ENCODE measurements at places on chromosomes 2 and 18.
A peak's percentile ranks its signal among the peaks of the same experiment; 100 is the strongest.

DNA sequence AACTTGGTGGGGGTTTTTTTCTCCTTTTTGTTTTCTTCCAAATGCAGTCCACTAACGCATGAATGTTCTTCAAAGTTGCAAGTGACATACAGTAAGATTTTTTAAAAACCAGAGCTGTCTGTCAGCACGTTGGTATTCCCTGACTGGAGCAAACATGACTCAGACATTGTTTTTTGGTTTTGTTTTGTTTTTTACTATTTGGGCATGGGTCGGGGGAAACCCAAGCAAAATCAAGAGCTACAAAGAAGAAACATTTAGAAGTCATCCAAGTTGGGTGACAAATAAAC is 726 bp upstream of the CCDC88A start:
- DNase-seq = no peak

GRCh38 chr2:75994759-75995158 is 284.0 kb upstream of the GCFC2 start:
- DNase-seq = no peak

DNA sequence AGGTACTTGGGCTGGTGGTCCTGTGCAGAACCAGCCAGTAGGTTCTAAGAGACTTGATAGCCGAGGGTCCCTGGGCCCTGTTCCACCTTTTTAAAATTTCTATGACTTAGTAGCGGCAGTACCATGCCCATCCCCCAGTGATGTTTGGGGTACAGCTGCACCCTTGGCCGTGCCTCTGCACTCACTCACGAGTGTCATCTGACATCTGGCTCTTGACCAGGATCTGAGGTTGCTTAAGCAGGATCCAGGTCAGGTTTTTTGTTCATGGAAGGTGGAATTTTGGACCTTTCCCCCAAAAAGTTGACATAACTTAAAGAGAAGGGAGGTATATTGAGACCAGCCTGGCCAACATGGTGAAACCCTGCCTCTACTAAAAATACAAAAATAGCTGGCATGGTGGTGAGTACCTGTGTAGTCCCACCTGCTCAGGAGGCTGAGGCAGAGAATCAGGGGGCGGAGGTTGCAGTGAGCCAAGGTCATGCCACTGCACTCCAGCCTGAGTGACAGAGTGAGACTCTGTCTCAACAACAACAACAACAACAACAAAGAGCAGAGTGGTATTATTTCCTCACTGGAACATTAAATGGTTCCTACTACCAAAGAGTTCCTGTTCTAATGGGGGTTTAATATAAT is 163.6 kb downstream of the NEDD4L start:
- DNase-seq = no peak

DNA sequence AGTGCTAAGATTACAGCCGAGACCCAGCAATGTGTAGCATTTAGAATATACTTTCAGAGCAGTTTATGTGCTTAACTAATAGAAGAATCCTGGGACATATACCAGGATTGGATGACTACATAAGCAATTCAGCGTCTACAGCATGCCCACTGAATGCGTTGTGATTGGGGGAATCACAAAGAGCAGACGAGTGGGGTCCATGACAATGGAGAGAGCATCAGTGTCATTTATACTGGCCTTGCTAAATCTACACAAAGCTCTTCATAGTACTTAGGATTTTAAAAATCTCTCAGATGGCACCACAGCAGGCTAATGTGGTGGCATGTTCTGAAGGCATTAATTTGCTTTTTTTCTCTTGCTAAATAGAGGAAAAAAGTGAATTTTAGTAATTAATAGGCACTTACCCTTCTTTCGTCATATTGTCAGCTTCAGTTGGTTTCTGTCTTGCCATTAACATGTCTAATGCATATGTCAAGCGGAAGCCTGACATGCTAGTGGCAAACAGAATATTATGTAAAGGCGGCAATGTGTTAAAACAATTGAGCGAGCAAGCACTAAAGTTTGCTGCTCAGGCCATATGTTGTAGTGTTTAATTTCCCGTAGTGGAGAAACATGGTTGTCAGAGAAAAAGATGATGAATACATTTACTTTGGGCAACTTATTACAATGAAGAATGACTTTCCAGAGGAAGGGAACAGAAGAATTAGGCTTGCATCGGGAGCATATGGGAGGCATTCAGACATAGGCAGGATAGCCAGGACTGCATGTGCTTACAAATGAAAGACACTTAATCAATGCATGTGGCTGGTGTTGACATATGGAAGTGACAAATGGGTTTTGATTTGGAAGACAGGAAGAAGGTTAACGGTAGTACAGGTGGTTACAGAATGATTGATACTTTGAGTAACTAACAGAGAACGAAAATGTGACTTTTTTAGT is 145.2 kb downstream of the ICOS start:
- no peak for DNase-seq

GRCh38 chr2:23323917-23324680 is 60.9 kb upstream of the KLHL29 start:
- no peak for DNase-seq

- DNase-seq = no peak
These were observed 110.2 kb downstream of the BARD1 start for GRCh38 chr2:214699236-214699635.

- no peak for DNase-seq
These were observed 31.3 kb upstream of the BIN1 start for GRCh38 chr2:127138281-127138680.

DNA sequence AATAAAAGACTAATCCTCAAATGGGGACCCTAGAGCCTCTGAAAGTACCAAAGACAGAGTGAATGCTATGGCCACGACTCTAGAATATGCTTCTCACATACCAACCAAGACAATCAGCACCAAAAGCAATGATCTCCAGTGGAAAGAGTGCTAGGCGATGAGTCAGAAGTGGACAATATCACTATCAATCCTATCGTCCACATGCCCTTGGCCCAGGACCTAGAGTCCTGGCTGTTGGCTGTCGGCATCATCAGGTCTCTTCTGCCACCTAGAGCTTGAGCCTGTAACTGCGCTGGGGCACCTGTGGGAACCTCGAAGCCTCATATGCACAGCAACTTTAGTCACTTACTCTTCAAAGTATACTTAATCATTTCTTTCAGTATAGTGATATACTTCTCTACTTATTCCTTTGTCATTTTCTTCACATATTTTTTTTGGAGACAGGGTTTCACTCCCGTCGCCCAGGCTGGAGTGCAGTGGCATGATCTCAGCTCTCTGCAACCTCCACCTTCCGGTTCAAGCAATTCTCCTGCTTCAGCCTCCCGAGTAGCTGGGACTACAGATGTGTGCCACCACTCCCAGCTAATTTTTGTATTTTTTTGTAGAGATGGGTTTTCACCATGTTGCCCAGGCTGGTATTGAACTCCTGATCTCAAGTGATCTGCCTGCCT is 29.7 kb downstream of the NOL10 start:
- peak; percentile 50 for DNase-seq

- DNase-seq = no peak
These were observed 231.1 kb upstream of the AGAP1 start for GRCh38 chr2:235262750-235263149.

- DNase-seq = no peak
These were observed 113.3 kb downstream of the NOL10 start for GRCh38 chr2:10576456-10576855.

GRCh38 chr2:202588647-202589581 is 45.9 kb upstream of the FAM117B start:
- peak; percentile 23 for DNase-seq

GRCh38 chr18:26290385-26290784 is 64.1 kb downstream of the TAF4B start:
- no peak for DNase-seq

GRCh38 chr18:9290156-9290555 is 44.4 kb upstream of the TWSG1 start:
- DNase-seq = peak; percentile 7

GRCh38 chr2:155250800-155251199 is 552.3 kb downstream of the KCNJ3 start:
- DNase-seq = no peak

DNA sequence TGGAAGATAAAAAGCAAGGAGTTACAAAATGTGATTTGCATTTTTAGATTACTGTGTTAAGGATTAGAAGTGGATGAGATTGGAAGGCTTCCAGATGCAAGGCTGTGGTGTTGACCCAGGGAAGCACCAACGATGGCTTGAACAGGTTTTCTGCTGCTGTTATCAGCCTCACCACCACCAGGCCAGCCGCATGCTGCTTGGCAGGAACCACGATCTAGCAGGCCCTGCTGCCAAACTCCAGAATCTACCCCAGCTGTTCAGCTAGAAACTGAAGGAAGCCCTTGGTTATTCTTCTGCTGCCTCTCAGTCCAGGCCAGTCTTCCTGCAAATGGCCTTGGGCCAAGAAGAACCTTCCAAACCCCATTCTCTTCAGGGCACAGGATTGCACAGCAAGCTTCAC is 133.9 kb downstream of the MTCL1 start:
- no peak for DNase-seq

- no peak for DNase-seq
These were observed 97.0 kb upstream of the SLC35G4 start for GRCh38 chr18:11512096-11513025.

- peak; percentile 53 for DNase-seq
These were observed 123.0 kb upstream of the SLC39A10 start for GRCh38 chr2:195533771-195534642.

- no peak for DNase-seq
These were observed 100.7 kb downstream of the KIAA1328 start for GRCh38 chr18:36929601-36930000.

DNA sequence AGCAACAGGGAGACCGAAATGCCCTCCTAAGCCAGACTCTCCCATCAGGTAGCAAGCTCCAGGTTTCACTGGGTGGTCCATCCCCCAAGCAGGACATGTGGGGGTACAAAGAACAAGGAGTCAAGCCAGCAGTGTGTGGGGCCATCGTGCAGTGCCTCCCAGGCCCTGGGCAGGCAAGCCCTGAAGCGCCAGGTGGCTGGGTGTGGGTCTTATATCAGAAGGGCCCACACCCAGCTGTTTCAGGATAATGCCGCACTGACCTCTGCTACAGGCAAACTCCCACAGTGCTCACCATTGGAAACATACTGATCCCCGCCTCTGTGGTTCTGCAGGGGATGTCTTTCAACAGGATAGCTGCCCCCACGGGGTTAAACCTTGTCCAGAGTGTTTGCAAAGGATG is 174.2 kb upstream of the SMAD2 start:
- no peak for DNase-seq

DNA sequence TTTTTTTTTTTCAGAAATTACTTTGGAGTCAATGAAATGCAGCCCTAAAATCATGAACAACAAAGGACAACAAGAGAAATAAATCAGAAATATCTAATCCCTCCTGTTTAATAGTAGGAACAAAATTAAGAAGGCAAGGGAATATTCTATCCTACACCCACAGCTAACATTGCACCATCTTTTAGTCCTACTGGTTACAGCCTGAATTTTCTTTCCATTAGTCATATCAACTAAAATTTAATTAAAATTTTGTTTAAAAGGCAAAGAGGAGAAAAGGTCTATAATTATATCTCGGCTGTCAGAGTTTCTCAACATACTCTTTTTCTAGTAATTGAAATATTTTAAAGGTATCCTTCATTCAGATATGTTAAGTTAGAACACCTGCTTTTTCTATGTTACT is 61.9 kb downstream of the DTNA start:
- no peak for DNase-seq

- DNase-seq = no peak
These were observed 5.0 kb downstream of the NAB1 start for GRCh38 chr2:190653931-190654330.

DNA sequence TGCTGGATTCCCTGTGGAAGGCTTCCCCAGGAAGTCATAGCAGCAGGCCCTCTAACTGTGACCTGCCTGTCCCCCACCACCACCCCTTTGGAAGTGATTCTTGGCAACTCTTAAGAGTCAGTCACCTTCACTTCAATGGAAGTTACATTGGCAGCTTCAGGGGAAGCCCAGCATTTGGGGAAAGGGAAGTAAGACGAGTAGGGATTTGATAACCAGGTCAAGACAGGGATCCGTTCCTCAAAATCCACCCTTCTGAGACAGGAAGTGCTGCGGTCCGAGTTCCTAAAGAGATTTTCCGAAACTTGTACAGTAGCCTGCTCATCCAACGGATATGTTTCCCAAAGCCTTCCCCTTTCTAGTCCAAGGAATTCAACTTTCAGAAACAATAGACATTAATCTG is 54.2 kb downstream of the MRPL35 start:
- DNase-seq = no peak

DNA sequence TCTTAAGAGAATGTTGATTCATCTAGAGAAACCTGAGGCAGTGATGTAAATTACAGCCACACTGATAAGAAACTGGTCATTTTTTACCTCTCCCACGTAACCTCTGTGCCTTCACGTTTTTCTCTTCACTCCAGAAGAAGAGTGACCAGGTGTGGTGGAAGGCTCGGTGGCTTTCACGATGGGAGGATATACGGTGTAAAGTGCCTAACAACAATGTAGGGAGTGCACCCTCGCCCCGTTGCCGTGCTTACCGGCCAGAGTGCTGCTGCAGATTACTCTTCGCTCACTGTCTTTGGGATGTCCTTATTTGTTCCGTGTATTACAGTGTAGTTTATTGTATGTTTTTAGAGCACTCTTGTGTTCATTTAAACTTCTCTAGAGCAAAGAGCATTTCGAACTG is 46.5 kb downstream of the NCK2 start:
- DNase-seq = no peak

GRCh38 chr2:238257786-238258700 is 18.2 kb upstream of the HES6 start:
- no peak for DNase-seq

DNA sequence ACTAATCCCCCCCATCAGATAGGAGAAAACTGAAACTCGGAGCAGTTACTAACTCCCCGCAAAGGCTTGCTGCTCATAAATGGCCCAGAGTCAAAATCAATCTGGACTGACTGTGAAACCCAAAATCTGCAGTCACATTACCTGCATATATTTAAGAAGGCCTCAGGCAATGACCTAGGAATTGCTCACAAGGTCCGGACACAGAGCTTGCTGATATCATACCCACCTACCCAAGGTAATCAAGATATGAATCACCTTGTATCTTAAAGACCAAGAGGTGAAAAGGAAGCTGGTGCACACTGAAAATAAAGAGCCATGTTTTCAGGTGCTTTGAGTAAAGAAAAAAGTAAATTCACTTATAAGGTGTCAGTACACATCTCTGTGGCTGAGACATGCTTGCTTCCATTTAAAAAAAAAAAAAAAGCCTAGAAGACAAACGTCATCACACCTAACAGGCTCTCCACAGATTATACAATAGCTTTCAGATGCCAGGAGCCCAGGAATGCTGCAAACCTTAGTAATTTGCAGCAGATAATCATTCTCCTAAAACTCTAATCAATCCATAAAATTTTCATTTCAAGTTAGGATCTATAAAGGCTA is 195.4 kb downstream of the ZEB2 start:
- no peak for DNase-seq
